Psoas muscle (tissue), 8 donors: ENCODE measurements at places on chromosomes 7 and 10. TPM values are rescaled to one million over a fixed set of nuclear protein-coding genes. Genes with fewer than 3 reads are reported as not detected.

- peak; percentile 28 for DNase-seq
Observed at GRCh38 chr10:71028066-71028465, 139.7 kb upstream of the PCBD1 start.

DNA sequence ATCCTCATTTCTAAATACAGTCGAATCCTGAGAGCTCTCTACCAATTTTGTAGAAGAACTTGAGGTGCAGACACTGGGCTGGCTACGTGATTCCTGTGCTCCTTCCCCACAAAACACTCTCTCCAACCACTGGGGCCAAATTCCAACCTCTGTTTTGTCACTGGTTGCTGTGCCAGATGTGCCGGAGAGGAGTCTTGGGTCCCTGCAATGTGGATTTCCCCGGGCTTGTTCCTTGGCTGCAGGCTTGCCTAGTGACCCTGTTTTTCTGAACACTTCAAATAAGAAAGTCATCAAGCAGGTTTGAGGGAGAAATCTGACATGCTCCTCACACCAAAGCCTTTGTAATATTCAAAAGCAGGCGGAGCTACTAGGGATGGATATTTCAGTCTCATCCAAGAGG, 44.4 kb upstream of the AGBL3 start:
- DNase-seq, result no peak

DNA sequence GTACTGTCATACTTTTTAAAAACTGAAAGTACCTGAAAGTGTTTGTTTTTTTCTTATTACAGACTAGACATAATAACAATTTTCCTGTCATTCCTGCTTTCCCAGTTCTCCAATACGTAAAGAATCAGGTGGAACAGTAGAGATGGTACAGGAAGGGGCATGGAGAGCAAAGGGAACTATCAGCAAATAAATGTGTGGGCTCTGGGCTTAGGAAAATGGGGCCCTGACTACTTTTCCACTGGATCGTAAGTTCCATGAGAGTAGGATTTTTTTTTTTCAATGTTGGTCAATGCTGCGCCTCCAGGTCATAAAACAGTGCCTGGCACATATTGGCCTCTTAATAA, 15.2 kb upstream of the FAS start:
- DNase-seq, result no peak

DNA sequence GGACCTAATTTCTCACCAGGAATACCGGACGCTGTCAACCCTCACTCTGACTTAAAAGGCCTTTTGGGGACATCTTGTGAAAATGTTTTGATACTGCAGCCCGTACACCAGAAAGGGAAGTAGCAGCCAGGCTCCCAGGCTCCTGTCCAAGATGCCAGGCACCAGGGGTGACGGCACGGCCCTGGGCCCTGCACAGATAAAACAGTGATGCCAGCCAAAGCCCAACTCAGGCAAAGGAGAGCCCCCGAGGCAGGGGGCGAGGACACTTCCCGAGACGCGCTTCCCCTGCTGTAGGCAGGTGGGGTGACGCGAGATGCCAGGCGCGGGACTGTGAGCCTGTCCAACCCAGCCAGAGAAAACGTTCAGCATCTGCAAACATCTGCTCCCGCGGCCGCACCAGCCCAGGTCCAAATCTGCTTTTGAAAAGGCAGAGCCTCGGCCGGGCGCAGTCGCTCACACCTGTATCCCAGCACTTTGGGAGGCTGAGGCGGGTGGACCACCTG, 15.7 kb downstream of the ZFAND2A start:
- peak; percentile 50 for DNase-seq

DNA sequence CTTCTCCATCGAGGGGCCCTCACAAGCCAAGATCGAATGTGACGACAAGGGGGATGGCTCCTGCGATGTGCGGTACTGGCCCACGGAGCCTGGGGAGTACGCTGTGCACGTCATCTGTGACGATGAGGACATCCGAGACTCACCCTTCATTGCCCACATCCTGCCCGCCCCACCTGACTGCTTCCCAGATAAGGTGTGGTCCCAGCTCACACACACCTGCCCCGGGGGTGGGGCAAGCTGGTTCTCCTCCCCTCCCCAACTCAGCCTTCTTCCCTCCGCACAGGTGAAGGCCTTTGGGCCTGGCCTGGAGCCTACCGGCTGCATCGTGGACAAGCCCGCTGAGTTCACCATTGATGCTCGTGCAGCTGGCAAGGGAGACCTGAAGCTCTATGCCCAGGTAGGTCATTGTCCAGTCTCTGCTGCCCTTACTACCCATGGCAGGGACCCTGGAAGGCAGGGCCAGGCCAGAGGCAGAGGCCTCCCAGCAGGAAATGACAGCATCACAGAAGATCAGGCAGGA, 11.0 kb downstream of the FLNC start:
- DNase-seq, result no peak

GRCh38 chr10:87976101-87976743, 112.8 kb downstream of the PTEN start:
- DNase-seq, result no peak

DNA sequence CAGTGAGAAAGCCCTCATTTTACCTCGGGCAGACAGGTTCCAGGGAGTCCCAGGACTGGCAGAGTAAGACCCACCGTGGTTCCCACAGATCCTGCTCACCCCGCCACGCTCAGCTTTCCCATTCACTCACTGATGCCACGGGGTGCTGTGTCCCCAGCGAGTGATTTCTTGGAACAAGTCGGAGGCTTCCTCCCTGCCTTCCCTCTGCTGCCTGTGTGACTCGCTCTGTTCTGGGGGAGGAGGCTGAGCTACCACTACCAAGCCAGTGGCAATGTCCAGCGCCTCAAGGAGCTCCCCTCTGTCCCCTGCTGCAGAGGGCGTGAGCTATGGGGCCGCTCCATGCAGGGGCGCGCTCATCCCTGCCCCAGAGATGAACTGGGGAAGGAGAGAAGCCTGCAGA, 12.6 kb downstream of the IL15RA start:
- DNase-seq, result no peak

DNA sequence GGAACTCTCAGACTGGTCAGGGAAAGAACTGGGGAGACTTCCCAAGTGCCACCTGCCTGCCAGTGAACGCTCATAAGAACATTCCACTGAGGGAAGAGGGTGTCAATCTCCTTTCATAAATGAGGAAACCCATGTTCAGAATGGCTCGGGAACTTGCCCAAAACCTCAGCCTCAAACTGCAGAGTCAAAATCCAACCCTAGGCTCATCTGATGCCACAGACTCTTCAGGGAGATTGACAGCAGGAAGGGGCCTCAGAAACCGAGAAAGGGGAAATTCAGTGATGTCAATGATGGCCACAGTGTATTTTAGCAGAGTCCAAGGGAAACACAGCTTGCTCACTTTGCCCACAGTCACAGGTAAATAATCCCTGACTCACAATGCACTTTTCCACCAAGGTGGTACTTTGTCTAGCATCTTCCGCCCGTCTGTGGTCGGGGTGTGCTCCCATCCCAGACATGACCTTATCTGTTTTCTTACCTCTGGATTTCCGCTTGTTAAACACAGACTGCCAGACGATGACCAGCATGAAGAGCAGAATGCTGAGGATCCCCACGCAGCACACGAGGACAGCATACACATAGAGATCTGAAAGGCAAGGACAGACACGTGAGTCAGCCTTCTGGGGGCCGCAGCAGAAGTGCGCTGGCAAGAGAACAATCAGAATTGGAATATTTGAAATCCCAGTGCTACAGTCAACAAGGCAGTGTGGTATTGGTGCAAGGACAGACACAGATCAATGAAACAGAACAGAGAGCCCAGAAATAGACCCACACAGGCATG, 38.4 kb downstream of the VSTM4 start:
- DNase-seq, result no peak

DNA sequence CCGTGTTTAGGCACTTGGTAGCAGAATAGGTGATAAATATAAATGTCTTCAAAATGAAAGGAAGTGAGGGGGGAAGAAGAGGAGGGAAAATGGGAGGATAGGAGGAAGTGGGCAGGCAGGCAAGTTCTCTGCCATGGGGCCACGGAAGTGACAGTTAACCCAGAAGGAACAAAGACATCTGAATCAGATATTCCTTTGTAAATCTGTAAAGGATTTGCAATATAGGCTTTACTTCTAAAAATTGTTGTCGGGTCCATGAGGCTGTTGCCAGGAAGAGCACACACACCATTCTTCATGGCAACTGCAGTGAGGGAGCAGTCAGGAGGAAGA, 23.7 kb upstream of the RASSF4 start:
- no peak for DNase-seq

GRCh38 chr10:60614363-60614762, 163.9 kb upstream of the CDK1 start:
- no peak for DNase-seq

DNA sequence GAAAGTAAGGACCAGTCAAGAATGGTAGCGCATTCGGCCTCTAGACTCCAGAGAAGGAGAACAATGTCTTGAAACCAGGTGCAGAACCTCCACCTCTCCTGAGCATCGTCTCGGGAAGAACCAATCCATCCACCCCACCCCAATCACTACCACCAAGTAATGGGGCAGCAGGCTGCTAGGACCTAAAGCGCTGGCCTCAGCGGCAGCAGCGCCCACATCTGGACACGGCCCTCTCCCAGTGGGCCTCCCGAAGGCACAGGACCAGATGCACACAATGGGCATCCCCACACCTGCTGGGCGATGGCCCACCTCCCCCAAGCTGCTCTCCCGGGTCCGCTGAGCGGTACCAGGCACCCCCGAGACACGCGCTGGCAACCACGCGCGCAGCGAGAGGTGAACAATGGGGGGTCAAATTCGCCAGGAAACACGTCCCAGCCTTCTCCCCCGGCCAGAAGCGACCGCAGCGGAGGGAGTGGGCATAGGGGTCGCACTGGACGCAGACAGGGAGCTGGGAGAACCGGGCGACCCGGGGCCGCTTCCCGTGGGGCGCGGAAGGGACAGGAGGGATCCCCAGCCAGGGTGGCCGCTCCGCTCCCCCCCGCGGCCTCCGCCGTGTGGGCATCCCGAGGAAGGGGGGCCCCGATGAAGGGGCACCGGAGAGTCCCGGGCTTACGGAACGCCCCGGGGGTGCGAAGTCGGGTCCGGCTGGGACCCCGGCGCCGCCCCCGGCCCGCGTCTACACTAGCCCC, 506 bp downstream of the CTTNBP2 start:
- DNase-seq, result peak; percentile 37

DNA sequence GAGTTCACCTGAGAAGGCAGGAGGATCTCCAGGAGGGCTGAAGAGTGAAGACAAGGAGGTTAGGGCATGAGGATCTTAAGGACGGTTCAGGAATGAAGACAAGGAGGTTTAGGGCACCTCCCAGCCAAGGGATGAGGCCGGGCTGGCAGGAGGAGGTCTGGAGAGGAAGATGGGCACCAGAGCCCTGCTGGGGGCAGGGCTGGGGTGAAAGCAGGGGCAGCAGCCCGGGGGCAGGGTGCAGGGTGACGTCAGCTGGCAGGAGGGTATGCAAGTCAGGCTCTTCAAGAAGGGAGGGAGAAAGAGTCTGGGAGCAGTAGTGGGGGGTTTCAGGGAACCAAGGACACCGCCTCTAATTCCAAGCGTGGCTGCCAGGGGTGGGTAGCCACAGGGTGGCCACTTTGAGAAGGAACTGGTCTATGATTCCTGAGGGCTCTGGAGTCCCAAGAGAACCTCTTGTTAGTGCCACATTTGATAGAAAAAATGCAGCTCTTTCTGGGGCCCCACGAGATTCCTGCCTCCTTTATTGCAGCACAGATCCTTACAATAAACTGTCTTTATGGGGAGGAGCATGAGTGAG, 101.6 kb downstream of the C10orf90 start:
- no peak for DNase-seq

GRCh38 chr10:125553091-125553490, 129.9 kb downstream of the TEX36 start:
- DNase-seq, result no peak

ZPBP gene
- total RNA-seq, result not detected

CLEC5A gene
- total RNA-seq, result 0.91 TPM

GDF2 gene
- not detected for total RNA-seq
